Neural crest cell (in vitro differentiated cells): ENCODE measurements at places on chromosomes 3 and 15. TPM values are rescaled to one million over a fixed set of nuclear protein-coding genes. Genes with fewer than 3 reads are reported as not detected.

DNA sequence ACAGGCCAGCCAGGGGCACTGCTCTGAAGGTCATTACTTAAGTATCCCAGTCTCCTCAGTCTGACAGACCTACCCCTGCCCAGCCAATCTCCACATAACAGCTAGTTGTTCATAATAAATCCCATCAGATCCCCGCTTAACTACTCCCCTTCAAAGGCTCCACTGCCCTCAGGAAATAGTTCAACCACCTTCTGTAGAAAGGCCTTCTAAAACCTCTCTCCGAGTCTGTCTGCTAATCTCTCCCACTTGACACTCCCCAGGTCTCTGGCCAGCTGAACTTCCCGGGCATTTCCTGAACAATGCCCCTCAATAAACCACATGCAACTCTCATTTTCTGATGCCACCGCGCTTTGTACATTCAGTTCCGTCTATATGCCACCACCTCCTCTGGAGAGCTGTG, 6.0 kb downstream of the PRC1 start:
- H3K36me3 ChIP-seq = peaks cover 3% of the 10 kb centered on the region
- no peaks in the 10 kb centered on the region for H3K27me3 ChIP-seq
- H3K4me1 ChIP-seq = peaks cover 36% of the 10 kb centered on the region
- DNase-seq = no peak
- H3K4me3 ChIP-seq = peak overlapping the region; percentile 51

DNA sequence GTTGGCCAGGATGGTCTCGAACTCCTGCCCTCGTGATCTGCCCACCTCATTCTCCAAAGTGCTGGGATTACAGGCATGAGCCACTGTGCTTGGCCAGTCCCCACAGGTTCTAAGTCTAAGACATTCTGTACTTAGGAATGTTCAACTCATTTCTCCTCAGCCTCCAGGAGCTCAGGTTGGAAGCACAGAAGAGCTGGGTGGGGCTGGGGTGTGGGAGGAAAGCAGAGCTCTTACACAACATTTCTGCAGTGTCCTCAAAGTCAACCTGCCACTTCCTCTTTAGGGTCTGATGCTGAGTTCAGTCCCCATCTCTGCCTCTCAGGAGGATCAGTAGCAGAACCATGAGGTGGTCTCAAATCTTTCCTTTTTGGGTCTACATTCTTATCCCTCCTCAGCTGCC, 75.5 kb downstream of the MRPL46 start:
- no peak overlapping the region for H3K27ac ChIP-seq
- no peaks in the 10 kb centered on the region for H3K36me3 ChIP-seq
- H3K4me1 ChIP-seq = peaks cover 5% of the 10 kb centered on the region
- DNase-seq = no peak

The DBR1 gene
- 23.0 and 25.6 TPM in 2 replicates for total RNA-seq

The GOLGA6L26 gene
- total RNA-seq = not detected in 2 replicates

The PLA2G4E gene
- total RNA-seq = not detected in 2 replicates

The XPC gene
- total RNA-seq = 37.3 and 41.6 TPM in 2 replicates

DNA sequence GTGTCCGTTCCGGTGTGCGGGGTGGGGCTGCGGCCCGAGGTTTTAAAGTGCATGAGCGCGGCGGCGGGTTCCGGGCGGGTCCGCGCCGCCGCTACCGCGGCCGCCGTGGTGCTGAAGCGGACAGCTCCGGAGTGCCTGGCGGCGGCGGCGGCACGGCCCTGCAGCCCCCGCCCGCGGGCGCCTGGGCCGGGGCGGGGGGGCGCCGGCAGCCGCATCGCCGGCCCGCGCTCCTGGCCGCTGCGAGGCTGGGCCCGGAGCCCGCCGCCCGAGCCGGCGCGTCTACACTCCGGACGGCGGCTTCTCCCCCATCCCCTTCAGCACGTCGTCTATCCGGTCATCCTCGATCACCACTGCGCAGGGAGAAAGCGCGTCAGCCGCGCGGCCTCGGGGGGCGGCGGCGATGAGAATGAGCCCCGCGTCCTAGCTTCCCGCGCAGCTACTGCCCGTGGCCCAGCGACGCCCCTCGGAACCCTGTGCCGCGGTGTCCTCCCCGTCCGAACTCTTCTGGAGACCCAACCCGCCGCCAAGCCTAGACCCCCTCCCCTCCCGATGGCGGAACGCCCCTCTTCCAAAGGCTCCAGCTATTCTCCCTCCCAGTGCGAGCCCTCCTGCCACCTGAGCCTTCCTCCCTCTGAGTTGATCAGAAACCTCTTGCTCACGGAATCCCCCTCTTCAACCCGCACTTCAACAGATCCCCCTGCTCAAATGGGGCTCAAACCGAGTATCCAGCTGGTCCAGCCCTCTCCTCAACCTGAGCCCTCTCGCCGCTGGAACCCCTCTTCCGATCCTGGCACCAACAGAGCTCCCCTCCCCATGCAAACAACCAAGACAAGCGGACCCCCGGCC, 1.3 kb downstream of the CAMK2N2 start:
- H3K4me3 ChIP-seq = peak overlapping the region; percentile 90
- H3K27ac ChIP-seq = peak overlapping the region; percentile 19
- H3K27me3 ChIP-seq = peaks cover 77% of the 10 kb centered on the region
- peak; percentile 45 for DNase-seq

The BNC1 gene
- total RNA-seq = 0.25 and 0.35 TPM in 2 replicates

DNA sequence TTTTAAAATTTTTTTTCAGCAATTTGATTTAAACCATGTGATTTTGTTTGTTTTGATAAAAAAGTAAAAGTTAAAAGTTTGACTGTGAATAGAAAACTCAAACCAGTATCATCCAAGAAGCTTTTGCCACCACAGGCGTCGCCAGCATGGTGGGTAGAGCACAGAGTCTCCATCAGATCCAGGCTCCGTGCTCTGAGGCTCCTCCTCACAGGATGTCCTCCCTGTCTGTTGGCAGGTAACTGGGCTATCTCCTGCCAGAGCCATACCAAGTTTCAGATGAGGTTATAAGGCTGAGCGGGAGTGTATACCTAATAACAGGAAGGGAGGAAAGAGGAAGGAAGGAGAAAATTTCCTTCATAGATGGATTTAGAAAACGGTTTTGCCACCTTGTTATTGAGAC, 28.8 kb downstream of the CTDSPL start:
- peaks cover 40% of the 10 kb centered on the region for H3K4me1 ChIP-seq
- no peak overlapping the region for H3K27ac ChIP-seq
- H3K36me3 ChIP-seq = no peaks in the 10 kb centered on the region
- H3K27me3 ChIP-seq = no peaks in the 10 kb centered on the region
- H3K4me3 ChIP-seq = no peak overlapping the region
